Ureter (tissue), 1 donor: ENCODE measurements at places on chromosomes 16 and 17. TPM values are rescaled to one million over a fixed set of nuclear protein-coding genes. Genes with fewer than 3 reads are reported as not detected.

GRCh38 chr16:17632667-17633066 lies 161.9 kb upstream of the XYLT1 start:
- no peak for DNase-seq

The METTL2A gene
- 22.4 TPM for total RNA-seq

DNA sequence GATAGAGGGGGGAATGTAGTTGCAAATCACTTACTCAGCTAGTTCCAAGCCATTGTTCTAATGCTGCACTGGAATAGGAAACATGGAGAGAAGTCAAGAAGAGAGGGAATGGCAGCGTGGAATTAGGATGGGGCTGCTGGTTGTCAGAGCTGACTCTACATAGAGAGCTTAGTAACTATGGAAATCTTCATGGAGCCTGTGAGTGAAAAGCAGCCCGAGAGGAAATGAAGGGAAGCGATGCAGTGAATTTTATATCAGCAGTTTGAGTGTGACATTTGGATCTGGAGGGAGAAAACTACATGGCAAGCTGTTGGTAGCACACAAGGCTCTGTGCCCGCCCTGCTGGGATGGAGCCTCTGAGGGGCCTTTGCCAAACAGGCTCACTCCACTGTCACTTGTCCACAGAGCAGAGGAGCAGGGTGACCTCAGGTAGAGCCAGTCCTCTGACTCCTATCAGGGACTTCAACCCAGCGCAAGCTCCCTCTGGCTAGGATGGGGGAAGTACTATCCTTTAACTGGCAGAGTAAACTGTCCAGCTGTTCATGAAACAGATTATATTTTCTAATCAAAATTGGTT lies 27.9 kb upstream of the PMFBP1 start:
- DNase-seq, result no peak

DNA sequence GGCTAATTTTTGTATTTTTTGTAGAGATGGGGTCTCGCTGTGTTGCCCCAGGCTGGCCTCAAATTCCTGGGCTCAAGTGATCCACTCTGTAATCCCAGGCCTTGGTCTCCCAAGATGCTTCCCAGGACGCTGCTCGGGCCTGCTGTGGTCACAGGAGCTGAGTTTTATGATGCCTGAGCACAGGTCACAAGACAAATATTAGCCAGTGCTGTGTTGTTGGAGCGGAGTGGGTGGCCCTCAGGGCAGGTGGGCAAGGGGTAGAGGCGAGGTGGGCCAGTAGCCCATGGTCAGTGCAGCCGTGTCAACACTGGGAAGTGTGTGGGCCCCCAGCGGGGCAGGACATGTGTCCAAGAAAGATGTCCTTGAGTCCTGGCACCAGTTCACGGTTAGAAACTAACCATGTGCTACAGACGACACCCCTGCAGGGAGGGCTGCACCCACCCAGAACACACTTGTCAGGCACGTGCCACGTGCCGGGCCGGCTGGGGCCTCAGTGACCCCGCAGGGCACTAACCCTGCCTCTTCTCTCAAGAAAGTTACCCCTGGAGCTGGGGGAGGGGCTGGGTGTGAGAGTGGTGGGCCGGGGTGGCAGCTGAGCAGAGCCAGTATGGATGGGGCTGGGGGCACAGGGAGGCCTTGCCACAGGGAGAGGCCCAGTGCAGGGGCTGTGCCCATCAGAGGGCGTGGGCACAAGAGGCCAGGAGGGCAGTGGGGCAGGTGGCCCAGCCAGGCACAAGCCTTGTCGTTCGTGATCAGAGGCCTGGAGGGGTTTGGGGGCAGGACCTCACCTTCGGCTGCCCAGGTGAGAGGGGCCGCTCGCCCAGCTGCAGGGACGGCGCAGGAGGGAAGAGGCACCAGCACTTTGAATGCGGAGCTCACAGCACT lies 103.1 kb upstream of the CHMP6 start:
- DNase-seq, result no peak

- no peak for DNase-seq
These were observed 1.4 kb downstream of the LIG3 start for GRCh38 chr17:34981538-34982241.
